ENCODE measurements at places on chromosomes 3 and 15.

- no peak for DNase-seq
Measured at GRCh38 chr3:49007771-49008528, 759 bp downstream of the WDR6 start.

GRCh38 chr3:156396851-156397250 lies 158.1 kb downstream of the SSR3 start:
- DNase-seq = no peak

GRCh38 chr3:24582431-24583403 lies 88.1 kb upstream of the THRB start:
- no peak for DNase-seq

DNA sequence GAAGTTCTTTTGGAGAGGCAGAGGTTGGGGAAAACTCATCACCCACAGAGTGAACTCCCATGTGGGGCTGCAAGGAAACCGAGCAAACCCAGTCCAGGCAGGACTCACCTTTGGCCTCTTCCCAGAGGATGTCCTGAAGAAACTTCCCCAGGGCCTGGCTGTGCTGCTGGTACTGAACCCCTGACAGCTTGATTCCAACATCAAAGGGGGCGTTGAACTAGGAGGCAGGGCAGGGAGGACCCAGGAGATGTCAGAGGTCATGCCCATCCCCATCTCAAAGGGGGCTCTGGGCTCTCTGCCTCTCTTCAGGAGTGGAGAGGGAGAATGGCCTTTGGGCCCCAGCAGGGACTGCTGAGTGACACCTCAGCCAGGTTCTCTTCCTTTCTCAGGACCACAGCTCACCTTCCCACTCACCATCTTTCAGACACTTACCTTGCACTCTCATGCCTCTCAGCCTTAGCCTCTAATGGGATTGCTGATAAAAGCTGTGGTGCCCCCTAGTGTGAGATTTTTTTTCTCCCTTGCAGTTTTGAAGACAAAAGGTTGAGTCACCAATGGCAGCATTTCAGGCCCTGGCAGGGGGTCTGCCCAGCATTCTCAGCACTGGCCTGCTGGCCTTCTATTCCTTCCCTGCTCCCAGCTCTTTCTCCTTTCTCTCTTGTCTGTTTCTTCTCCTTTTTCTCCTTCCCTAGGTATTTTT lies 6.0 kb downstream of the GHRL start:
- DNase-seq = no peak

GRCh38 chr3:141441381-141442364 lies 45.2 kb upstream of the RASA2 start:
- no peak for DNase-seq

DNA sequence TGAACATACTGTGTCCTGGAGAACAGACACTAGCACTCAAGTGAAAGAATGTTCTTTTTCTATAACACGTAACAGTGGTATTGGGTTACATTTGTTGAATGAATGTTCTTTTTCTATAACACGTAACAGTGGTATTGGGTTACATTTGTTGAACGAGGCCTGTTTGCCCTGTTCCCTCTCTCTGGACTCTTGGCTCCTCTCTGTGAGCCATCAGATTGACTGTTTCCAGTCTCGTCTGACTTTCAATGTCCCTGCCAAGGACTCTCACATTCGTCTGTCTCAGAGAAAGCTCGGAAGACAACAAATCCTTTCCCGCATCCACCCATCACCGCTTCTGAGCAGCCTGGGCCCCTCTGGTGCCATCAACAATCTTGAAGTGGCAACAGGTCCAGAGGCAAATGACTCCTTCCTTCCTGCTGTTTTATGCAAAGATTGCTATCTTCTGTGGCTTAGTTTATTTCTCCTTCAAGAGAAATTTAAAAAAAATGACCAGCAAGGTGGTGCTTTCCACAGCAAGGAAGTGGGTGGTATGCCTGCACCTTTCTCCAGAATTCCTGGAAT lies 8.0 kb downstream of the TMEM45A start:
- DNase-seq = no peak

- no peak for DNase-seq
Measured at GRCh38 chr3:129983561-129983960, 9.0 kb downstream of the TRH start.

DNA sequence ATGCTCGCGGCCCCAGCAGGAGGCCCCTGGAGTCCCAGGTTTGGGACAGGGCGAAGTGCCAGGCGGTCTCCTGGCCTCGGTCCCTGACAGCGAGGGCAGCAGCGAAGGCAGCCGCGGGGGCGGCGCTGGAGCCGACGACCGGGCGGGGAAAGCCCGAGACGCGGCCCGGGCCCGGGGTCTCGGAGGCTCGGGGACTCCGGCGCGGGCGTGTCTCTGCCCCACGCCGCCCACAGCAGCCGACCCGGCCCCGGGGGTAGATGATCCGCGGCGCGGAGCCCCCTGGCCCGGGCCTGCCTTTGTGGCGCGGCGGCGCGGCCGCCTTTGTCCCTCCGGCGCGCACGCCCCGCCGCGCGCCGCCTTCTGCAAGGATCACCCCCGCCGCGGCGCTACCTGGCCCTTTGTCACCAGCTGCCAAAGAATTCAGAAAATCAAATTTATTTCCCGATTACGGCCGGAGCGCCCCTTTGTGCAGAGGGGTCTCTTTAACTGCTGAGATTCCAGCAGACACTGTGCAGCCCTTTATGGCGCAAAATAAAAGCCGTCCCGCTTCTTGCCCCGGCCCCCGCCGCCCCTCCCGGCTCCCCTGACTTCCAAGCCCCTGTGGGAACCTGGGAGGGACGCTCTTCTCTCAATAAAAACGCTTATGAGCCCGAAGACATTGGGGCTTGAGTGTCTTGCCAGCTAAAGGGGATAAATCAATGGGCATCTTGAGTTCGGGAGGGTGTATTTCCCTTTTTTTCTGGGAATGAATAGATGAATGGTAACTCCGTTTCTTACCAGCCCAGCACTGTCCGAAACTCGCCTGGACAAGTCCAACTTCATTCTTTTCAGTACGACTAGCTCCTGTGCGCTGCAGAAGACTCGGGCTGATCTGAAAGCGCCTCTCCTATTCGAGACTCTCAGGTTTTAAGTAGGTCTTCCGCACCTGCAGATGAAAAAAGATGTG lies 68.4 kb downstream of the HES1 start:
- no peak for DNase-seq

DNA sequence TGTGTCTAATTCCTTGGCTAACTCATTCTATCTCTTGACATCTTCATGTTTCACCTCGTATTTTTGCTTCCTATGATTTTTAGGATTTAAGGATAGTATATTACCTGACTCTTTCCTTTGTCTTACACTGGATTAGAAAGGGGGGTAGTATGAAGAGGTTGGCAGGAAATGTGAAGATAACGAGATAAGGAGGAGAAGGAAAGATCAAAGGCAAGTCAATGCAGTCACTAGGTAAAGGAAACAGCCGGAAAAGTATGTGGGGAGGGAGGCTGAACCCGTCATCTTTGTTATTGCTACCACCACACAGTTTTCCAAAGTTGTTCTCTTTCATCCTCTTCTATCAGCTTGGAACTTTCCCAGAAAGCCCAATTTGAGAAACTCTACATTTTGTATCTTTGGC lies 90.6 kb downstream of the SLC9A9 start:
- DNase-seq = no peak

DNA sequence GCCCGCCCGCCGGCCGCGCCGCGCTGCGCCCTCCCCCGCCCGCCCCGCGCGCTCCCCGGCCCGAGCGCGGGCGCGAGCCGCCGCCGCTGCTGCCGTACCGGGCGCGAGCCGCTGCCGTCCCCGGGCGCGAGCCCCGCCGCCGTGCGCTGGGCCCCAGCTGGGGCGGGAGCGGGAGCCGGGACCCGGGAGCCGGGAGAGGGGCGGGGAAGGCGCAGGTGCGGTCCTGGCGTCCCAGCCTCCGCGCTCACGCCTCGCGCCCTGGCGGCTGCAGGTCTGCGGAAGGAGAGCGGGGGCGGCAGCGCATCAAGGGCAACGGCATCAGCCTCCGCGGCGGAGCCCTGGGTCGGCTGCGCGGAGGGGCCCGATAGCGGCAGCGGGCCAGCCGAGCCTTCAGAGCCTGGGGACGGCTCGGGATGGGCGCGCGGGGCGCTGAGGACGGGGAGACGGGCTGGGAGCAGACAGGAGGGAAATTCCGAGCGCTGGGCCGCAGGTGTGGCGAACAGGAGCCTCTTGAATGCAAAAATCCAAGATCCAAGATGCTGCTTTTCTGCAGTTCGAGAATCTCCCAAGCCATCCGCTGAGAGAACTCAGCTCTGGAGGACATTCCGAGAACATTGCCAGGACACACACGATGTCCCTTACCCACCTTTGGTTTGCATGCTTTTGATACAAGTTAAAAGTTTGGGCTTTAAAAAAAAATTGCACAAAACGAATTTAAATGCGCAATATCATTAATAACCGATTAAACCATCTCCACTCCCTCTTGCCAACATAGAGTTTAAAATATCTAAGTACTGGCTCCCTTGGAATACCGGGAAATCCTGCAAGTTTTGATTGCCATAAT lies 251.1 kb downstream of the TJP1 start:
- no peak for DNase-seq

- DNase-seq = no peak
Measured at GRCh38 chr3:72205297-72205826, 420.4 kb upstream of the PROK2 start.

- no peak for DNase-seq
Measured at GRCh38 chr3:70647094-70647493, 334.7 kb upstream of the MDFIC2 start.

GRCh38 chr15:66503780-66504562 lies 684 bp downstream of the RPL4 start:
- DNase-seq = no peak

DNA sequence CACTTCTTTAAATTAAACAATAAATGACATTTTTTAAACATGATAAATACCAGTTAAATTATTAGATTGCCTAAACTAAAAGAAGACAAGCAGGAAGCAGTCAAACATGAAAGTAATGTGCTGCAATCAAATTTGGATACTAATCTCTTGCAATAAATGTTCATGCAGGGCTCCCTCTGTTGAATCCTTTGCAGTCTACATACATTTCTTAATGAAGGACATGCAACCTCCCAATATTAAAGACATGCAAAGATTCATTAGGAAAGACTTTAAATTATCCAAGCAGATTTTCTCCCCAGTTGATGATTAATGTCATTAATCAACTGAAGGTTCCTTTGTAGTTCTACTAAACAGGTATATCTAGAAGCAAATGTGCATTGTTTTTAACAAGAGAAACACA lies 245.4 kb downstream of the ZIC4 start:
- no peak for DNase-seq

GRCh38 chr15:24848050-24848449 lies 106.7 kb upstream of the SNRPN start:
- DNase-seq = no peak

GRCh38 chr3:102194760-102195159 lies 240.1 kb upstream of the ZPLD1 start:
- no peak for DNase-seq

GRCh38 chr3:111069974-111070771 lies 1.4 kb upstream of the NECTIN3 start:
- no peak for DNase-seq

- no peak for DNase-seq
Measured at GRCh38 chr3:19526071-19526470, 377.8 kb downstream of the KCNH8 start.

- no peak for DNase-seq
Measured at GRCh38 chr3:3633761-3634160, 165.5 kb upstream of the LRRN1 start.

GRCh38 chr3:180288816-180289215 lies 252.1 kb upstream of the PEX5L start:
- DNase-seq = no peak

- no peak for DNase-seq
Measured at GRCh38 chr15:22855791-22856190, 17.3 kb downstream of the NIPA2 start.

DNA sequence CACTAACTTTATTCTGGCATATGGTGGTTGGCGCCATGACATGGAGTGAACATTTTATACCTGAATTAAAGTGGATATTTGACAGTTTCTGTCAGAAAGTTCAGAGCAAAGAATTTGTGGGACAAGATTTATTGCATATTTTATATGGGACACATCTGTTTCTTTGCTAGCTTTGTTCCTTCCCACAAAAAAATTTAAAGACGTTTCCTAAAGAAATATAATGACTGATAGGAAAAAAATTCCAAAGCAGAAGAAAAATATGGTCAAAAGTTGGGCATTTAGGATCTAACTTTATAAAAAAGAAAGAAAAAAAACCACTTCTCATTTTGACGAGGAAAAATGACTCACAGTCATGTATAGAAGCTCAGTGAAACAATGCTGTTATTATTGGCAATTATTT lies 101.6 kb downstream of the GREM1 start:
- DNase-seq = no peak

DNA sequence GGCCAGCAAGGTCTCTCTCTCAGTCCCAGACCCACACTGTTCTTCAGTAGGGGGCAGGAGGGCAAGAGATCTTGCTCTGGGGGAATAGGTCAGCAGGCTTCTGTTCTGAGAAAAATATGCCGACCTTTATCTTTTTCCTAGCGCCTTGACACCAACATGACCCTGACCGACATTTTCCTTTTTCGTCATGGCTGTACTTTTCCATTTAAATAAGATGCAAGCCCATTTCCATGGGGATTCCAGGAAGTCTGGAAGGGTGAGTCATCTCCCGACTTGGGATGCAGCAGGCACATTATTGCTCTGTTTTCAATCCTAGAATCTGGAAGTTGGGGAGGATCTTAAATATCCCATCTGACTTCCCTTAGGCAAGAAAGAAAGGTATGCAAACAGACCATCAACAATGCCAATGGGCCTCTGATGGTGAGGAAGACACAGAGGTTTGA lies 261.5 kb upstream of the LRTM1 start:
- DNase-seq = no peak

DNA sequence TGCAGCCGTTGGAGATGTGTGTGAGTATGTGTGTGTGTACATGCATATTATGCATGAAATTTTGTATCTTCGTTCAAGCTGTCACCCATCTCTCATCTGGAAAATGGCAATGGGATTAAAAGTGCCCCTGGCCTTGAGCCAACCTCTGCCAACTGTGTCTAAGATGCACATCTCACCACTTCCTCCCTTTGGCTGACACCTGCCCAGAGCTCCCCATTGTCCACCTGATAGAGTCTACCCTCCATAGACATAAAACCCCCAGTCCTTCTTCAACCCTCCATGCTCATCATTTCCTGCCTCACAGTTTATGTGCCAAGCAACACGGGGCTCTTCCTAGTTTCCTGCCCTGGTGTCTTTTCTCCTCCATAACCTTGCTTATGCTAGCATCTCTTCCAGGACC lies 187.5 kb upstream of the HES1 start:
- DNase-seq = no peak

GRCh38 chr3:49534581-49535441 lies 19.5 kb upstream of the BSN start:
- DNase-seq = peak; percentile 51

DNA sequence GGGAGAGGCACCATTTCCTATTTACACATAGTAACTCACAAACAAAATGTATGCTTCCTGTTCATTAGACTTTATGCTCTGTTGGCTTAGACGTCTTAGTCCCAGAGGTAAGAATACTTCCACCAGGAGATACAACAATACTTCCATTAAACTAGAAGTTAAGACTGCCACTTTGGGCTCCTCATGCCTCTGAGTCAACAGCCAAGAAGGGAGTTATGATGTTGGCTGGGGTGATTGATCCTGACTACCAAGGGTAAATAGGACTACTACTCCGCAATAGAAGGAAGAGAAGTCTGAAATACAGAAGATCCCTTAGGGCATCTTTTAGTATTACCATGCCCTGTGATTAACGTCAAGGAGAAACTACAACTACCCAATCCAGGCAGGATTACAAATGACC lies 43.5 kb upstream of the ABI3BP start:
- no peak for DNase-seq

- no peak for DNase-seq
Measured at GRCh38 chr3:3353153-3353552, 173.7 kb upstream of the CRBN start.

GRCh38 chr15:80854104-80854503 lies 74.9 kb downstream of the CEMIP start:
- DNase-seq = no peak

Data from kidney epithelial cell (primary cell).